ACHN (cell line): ENCODE measurements at places on chromosomes 7 and 10.

DNA sequence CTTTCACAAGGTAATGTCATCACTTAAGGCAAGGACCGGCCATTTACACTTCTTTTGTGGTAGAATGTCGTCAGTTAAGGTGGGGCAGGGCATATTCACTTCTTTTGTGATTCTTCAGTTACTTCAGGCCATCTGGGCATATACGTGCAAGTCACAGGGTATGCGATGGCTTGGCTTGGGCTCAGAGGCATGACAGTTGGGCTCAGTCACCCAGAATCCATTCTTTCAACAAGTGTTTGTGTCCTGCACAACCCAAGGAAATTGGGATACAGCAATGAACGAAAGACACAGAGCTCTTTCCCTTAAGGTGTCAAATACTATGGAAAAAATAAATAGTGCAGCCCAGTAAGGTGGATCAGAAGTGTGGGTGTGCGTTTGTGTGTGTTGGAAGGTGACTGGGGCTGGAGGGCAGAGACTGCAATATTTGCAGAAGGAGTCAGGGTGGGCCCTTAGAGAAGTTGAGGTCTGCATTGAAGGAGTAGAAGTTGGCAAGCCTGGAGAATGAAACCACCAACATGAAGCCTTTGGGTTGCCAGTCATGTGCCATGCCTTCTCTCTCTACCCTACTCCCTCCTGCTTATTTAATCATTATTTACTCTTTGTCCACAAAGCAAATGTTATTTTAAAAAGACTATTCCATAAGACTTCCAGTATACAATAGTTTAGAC lies 222.8 kb upstream of the PRKCQ start:
- DNase-seq, result no peak

DNA sequence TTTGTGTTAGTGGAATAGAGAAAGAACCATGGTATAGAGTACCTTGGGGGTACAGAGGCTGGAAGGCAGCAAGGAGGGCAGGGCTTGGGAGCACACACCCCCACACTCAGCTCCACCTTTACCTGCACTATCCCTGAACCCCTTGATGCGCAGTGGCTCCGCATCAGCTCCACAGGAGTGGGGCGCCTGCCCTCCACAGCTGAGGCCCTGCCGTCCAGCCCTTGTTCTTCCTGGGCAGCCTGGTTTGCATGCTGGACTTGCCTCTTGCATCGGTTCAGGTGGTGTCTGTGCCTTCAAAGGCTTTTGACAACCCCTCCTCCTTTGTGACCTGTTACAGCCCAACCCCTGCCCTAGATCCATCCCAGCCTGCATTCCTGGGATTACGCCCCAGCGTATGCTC lies 52.6 kb upstream of the ZNF32 start:
- DNase-seq, result no peak

DNA sequence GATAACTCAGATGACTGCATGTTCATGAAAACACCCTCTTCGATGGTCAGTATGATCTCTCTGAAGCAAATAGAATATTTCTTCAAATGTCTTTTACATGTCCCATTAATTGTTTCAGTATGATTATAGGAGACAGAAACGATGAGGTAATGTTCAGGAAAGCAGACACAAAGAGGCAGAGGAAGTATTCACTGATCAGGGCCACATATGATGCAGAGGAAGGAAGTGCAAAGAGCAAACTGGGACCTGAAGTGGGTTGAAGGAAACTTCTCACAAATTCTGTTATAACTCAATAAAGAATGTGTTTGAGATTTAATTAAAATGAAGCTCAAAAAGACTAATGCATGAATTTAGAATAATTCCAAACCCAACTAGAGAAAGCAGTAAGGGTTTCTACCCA lies 70.5 kb downstream of the TES start:
- no peak for DNase-seq

GRCh38 chr10:34413756-34414587 lies 401.1 kb downstream of the PARD3 start:
- DNase-seq, result no peak

GRCh38 chr10:20596065-20596755 lies 300.9 kb downstream of the NEBL start:
- DNase-seq, result no peak

GRCh38 chr7:746155-747061 lies 19.3 kb upstream of the PRKAR1B start:
- no peak for DNase-seq

- no peak for DNase-seq
Measured at GRCh38 chr7:93957767-93958166, 36.2 kb downstream of the GNG11 start.

- no peak for DNase-seq
Measured at GRCh38 chr10:35058686-35059085, 31.5 kb downstream of the CUL2 start.

- no peak for DNase-seq
Measured at GRCh38 chr10:46216836-46217751, 69.7 kb upstream of the ANTXRL start.

DNA sequence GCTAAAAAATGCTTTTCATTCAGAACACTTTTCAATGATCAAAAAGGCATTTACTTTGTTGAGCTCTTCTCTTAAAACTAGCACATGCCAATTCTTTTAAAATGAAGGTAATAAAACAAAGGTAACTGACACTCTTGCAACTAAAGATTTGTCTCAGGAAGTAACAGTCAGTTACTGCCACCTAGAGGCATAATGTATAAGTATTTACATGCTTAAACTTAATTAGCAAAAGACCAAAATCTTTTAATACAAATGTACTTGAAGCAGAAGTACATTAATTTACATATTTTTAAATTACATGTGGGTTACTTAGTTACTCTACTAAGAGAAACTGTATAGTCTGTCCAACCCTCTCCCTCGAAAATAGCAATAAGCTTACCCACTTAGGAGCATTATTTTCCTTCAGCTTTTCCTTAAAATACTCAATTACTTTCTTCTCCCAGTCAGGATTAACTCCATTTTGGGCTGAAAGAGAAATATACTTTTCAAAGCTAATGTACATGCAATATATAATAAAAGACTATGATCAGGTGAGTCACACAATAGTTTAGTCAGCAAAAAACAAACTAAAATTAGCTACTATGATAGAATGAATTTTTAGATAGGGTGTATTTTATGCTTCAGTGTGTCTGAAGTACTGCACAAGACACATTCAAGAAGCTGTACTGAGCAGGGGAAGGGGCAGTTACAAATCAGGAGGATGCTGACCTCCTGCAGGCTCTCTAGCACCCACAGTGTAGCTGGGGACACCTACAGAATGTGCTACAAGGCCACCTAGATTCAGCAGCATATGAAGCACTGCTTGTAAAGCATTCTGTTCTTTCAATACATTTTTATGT lies 13.0 kb downstream of the MCMBP start:
- DNase-seq, result peak; percentile 61

DNA sequence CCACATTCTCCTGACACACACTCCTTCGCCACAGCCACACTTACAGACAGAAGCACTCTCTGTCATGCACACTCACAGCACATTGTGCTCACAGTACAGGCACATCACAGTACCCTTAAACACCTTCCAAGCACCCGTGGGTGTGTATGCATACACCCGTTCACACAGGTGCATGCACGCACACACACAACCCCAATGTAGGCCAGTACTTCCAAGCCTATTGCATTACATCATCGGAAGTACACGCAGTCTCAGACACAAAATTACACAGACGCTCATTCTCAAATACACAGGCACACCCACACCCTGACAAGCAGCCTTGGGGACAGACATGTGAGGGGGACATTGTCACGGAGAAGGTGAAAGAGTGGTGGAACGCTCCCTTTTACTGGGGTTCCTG lies 11.1 kb downstream of the KAZALD1 start:
- DNase-seq, result no peak

GRCh38 chr7:9250876-9251275 lies 817.5 kb downstream of the NXPH1 start:
- DNase-seq, result no peak

DNA sequence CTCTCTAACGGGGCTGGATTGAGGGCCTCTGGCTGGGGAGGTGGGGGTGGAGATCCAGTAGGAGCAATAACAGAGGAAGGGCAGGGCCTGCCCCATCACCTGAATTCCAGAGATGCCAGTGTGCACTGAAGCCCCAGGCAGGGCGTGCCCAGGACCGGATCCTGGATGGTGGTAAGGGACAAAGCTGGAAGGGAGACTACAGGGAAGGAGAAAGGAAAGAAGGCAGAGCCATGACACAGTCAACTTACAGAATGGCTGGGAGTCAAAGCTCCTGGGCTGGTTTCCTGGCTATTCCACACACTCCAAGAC lies 666 bp downstream of the TMEM139 start:
- DNase-seq, result peak; percentile 98

GRCh38 chr7:134134004-134134403 lies 6.9 kb downstream of the LRGUK start:
- no peak for DNase-seq

GRCh38 chr10:99172128-99172738 lies 63.4 kb downstream of the HPSE2 start:
- peak; percentile 69 for DNase-seq

- DNase-seq, result no peak
Measured at GRCh38 chr7:47328392-47329319, 253.3 kb downstream of the TNS3 start.

DNA sequence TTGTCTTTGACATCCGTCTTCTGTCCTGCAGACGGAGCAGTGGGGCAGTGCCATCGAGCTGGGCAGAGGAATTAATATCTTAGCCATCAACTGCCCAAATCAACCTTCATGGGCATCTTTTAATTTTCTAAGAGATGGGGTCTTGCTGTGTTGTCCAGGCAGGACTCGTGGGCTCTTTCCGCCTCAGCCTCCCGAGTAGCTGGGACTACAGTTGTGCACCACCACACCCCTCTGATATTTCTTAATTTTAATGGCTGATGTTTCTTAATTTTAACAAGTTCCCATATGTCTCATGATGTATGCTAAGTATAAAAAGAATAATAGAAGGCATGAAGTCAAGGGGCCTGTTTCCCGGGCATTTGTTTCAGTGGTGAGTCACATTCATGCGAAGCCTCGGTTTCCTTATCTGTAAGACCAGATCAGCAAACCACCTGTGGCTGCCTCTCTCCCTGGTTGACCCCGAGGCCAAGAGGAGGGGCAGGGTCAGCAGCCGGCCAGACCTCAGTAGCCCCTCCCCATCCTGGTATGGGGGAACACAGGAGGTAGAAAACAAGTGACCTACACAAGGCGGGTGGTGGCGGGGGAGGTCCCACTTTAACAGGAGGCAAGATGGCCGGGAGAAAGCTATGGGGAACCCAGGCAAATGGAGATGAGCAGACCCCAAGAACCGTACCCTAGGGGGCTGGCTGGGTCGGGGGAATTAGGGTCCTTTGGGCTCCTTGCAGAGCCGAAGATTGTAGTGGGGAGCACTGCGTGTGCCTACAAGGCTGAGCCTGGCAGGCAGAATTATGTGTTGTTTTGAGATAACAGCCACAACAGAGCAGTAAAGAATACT lies 85.5 kb downstream of the CUX1 start:
- no peak for DNase-seq

DNA sequence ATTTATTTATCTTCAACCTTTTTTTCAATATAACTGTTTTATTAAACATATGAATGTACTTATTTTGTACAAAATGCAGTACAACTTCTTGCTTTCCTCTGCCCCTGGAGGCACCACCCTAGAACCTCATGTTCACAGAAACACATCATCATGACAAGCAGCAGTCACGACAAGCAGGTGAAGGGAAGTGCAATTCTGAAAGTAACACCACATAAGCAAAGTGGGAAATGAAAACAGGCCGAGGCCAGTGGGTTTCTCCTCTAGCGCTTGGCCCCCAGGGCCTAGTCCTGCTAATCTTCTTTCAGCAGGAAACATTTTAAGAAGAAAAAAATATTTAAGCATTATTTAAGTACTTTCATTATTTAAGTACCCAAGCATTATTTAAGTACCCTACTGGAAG lies 598.1 kb downstream of the SH2D4B start:
- no peak for DNase-seq

GRCh38 chr7:115224922-115225321 lies 303.0 kb downstream of the MDFIC start:
- DNase-seq, result no peak
